ENCODE measurements at places on chromosomes 2 and 18.

- DNase-seq, result no peak
Observed at GRCh38 chr2:10125842-10126631, 3.5 kb downstream of the RRM2 start.

DNA sequence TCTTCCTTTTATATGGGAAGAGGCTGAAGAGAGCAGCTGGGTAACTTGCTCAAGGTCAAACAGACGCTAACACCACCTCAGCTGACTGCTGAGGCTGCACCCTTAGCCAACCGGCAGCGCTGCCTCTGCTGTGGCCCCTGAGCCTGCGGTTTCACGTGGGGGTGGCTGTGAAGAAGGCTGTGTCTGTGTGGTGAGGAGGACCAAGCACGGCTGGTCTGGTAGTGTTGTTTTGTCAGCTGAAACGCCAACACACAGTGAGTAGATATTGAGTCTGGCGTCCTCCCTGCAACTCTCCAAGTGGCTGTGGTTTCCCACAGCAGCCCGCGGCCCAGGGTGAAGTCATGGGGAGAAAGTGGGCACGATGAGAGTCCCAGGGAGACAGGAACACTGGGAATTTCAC is 69.6 kb downstream of the THNSL2 start:
- no peak for DNase-seq

DNA sequence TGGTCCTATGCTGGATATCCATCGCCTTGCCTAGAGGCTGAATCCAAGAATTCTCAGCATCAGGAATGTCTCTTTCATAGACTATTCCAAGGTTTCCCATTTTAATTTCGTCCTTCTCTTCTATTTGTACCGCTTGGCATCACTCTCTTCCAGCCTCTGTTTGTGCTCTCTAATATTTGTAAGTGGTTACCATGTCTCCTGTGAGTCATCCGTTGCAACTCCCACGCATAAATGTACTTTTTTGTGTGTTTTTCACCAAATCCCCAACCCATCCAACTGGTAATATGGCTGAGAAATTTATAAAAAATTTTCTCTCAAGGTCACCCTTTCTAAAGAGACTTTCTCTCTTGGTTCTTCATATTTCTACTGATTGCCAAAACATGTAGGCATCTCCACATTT is 21.8 kb downstream of the COLEC12 start:
- DNase-seq, result no peak

GRCh38 chr2:50950996-50951395 is 80.9 kb downstream of the NRXN1 start:
- DNase-seq, result no peak

- DNase-seq, result no peak
Observed at GRCh38 chr18:77346208-77346810, 96.7 kb downstream of the GALR1 start.

GRCh38 chr2:127106457-127106990 is 430 bp downstream of the BIN1 start:
- no peak for DNase-seq

DNA sequence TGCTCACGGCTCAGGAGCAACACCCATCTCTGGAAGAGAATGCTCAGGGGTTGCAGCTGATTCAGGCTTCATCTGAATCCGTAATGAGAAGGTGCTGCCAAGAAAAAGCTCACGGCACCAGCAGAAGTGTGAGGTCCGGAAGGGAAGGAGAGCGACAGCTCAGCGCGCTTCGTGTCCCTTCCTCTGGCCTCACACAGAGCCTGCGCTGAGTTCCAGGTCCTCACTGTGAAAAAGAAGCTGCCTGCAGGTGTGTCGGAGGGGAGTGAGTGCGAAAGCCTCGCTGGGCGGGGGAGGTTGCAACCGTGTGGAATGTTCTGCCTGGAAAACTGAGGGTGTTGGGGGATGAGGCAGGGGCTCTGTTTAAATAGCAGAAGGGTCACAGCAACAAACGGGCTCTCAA is 76.2 kb upstream of the TWIST2 start:
- no peak for DNase-seq

All from cortex of kidney (tissue), 1 donor.